ENCODE measurements at places on chromosomes 7 and 10.

DNA sequence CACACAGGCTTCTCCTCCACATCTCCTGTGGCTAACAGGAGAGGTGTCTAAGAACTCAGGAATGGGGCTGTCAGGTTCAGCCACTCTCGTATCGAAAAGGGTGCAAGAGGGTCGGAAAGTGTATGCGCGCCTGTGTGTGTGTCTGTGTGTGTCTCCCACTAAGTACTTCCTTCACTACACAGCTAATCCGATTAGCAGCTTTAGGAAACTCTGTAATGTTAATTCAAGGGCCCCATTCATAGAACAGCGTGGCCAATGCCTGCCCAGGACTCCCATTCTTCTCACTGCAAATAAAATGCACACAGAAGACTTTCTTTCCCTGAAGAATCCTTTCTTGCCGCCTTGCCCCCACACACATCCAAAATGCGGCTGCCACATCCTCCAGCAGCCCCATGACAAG lies 39.9 kb downstream of the TLL2 start:
- no peak for DNase-seq

DNA sequence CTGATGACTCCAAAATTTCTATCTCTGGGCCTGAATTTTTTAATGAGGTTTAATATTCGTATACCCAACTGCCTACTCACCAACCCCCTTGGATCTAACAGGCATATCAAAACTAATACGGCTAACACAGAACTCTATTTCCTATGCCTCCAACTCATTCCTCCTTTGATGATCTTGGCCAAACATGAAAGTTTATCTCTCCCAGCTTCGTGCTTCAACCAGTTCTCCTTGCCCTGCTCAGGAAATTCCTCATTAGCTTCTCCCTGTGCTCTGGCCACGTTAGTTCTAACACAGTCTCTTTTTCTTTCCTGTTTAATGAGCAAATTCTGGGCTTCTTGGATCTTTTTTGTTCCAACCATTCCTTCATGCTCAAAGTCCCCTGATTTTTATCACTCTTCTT lies 138.9 kb upstream of the PTN start:
- DNase-seq: no peak

DNA sequence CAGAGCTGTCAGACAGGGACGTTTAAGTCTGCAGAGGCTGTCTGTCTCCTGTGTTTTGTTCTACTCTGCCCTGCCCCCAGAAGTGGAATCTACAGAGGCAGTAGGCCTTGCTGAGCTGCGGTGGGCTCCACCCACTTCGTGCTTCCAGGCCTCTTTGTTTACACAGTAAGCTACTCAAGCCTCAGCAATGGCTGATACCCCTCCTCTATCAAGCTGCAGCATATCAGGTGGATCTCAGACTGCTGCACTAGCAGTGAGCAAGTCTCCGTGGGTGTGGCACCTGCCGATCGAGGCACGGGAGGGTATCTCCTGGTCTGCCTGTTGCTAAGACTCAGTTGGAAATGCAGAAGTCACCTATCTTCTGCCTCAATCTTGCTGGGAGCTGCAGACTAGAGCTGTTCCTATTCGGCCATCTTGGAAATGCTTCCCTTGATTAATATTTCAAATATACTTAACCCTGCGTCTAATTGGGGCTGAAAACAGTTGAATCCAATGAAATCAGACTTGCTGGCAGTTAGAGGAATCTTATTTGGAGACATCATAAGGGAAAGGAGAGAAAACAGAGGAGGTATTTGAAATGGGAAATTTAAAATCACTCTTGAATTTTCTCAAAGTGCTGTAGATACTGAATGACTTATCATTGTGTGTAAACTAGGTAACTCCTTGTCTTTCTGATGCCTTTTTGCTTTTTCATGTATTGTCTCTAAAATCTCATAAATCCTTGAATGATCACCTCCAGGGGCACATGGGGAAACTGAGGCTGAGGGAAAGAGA lies 13.8 kb upstream of the CYP3A5 start:
- no peak for DNase-seq

DNA sequence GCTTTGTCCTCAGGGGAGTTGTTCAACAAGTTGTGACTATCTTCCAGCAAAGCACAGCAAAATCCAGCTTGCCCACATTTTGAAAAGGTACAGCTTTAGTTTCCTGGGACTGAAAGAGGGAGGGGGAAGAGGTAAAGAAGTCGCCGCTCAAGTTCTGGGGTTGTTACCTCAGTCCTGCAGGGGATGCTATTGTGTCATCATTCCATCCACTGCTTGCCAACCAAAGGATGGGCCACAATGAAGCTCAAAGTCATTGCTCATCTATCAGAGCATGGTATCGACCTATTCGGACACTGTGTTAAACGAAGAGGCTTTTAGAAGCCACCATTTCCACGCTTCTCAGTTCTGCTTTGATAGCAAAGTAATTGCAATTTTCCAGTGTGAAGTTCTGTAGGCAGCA lies 34.3 kb downstream of the NPY start:
- DNase-seq: peak; percentile 7

- DNase-seq: no peak
These were observed 51.0 kb downstream of the AMZ1 start for GRCh38 chr7:2738766-2739549.

DNA sequence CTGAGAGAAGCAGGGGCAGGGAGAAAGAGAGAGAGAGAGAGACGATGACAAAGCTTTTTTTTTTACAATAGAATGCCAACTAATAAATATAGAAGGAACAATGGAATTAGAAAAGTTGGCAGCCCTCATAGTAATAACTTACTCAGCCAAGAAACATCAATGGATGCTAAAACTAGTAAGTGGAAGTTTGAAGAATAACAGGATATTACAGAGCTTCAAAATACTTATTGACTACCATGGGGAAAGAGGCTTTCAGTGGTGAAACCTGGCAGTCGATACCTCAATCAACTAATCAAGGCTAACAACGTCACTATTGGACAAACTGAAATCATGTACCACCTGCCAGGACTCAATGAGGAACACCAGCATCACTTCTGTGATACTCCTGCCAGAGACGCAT lies 100.5 kb upstream of the LRRC4 start:
- DNase-seq: peak; percentile 36

- no peak for DNase-seq
These were observed 498.2 kb downstream of the PLXDC2 start for GRCh38 chr10:20314431-20314830.

GRCh38 chr10:99285881-99286280 lies 43.3 kb upstream of the CNNM1 start:
- no peak for DNase-seq

GRCh38 chr7:6170571-6171531 lies 101.6 kb downstream of the CYTH3 start:
- DNase-seq: no peak

DNA sequence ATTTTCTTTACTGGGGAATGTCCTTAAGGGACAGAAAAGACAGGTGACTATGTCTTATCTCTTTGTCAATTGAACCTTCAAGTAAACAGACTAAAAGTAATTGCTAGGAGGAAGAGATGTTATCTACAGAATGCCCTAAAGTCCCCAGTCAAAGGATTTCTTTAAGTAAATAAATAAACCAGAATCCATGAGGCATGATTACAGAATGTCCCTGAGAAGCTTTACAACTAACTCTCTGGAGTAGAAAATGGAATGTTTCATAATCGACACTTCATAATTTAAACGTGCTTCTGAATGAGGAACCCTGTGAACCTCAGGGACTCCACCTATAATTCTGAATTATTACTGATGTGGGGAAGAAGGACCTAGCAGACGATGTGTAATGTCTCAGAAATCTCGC lies 187.9 kb upstream of the IMMP2L start:
- no peak for DNase-seq

DNA sequence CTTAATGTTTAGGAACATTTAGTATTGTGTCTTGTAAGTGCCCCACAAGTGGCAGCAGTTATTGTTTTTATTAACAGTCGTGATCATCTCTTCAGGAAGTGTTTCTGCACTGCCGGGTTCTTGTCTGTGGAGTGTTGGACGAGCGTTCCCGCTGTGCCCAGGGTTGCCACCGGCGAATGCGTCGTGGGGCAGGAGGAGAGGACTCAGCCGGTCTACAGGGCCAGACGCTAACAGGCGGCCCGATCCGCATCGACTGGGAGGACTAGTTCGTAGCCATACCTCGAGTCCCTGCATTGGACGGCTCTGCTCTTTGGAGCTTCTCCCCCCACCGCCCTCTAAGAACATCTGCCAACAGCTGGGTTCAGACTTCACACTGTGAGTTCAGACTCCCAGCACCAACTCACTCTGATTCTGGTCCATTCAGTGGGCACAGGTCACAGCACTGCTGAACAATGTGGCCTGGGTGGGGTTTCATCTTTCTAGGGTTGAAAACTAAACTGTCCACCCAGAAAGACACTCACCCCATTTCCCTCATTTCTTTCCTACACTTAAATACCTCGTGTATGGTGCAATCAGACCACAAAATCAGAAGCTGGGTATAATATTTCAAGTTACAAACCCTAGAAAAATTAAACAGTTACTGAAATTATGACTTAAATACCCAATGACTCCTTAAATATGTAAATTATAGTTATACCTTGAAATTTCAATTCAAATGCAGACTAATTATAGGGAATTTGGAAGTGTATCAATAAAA lies 22.2 kb downstream of the PLA2G12B start:
- no peak for DNase-seq

DNA sequence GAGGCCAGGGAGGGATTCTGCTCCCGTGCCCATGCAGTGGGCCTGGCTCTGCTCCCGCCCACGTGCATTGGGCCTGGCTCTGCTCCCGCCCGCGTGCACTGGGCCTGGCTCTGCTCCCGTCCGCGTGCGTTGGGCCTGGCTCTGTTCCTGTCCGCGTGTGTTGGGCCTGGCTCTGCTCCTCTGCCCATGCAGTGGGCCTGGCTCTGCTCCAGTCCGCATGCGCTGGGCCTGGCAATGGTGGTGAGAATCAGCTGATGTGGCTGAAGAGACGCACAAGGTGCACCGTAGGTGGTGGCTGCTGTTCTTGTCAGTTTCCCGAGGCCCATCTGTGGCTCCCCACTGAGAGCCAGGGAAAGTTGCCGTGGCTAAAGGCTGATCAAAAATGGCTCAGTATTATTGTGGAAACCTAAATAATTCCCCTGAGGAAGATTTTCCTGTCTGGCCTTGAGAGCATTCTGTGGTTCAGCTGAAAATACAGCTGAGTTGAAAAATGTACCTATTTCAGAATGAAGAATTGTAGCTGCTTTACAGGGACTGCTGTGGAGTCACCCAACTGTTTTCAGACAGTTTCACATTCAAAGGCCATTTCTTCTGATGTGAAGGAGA lies 572.4 kb downstream of the GLRX3 start:
- DNase-seq: no peak

DNA sequence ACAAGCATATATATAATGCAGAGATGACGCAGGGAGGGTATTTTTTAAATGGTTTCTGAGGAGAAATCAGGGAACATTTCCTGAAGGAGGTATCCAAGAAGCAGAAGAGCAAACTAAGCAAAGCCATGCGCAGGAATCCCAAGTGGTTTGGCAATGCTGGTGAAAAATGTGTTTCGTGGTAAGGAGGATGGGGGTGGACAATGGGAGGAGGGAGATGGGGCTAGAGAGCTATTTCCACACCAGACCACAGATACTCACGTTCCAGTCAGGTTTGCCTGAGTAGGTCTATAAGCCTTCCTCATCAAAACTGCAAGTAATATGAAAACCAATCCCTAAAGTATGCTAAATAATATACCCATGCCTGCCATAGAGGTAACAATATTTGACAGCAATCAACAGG lies 223.7 kb upstream of the MKLN1 start:
- DNase-seq: peak; percentile 86

DNA sequence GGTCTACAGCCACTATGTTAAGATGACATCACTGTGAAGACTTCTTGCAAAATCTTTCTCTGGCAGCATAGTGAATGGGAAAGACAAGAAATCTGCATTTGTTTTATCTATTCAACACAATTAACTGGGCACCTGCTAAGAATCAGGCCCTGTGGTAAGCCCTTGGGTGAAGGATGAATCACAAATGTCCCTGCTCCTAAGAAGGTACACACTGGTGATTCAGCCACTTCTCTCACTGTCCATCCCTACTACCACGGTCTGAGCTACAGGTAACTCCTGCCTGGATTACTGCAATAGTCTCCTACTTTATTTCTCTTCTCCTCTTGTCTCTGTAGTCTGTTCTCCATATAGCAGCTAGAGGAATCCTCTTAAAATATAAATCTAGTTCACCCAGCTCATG lies 116.1 kb downstream of the HIBADH start:
- DNase-seq: no peak

DNA sequence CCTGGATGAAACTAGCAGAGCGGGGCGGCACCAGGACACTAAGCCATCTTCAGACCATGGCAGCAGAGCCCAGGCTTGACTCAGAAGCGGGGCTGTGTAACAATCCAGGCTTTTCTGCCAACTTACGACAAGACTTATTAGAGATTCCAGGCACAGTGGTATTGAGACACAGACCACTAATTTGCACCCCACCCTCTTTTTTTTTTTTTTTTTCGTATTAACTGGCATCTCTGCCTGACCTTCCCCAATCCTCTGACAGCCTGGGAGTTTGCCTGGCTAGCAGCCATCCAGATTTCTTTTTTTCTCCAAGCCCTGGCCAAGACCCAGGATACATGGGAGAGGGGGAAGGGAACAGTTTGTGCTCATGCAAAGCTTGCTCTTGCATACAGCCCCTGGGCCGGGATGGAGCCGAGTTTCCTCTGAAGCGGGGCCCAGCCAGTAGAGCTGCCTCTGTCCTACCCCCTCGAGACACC lies 182.4 kb downstream of the PLXNA4 start:
- peak; percentile 68 for DNase-seq

DNA sequence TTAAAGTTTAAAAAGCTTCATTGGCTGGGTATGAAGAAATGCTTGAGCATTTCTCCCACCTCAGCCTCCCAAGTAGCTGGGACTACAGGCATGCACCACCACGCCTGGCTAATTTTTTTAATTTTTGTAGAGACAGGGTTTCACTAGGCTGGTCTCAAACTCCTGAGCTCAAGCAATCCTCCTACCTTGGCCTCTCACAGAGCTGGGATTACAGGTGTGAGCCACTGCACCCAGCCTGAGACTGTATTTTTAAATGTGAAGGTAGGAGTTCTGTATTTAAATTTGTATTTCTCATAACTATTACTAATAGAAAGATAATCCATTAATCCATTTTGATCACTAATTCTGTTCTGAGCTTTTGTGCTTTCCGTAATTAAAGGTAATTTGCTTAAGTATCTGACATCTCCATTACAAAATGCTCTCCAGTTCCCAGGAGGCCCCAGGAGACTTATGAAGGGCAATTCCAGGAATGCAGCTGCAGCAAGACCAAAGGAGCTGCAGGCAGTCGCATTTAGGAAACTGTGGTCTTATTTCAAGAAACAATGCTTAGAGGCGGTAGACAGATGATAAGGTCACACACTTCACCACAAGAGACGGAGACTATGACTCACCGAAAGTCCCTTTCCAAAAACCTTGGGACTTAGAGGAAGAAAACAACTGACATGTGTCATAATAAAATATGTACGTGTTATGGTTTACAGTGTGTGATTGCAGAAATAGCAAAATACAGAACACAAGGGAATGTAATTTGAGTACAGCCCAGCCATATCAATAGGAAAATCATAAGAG lies 23.3 kb downstream of the YAE1 start:
- peak; percentile 97 for DNase-seq

DNA sequence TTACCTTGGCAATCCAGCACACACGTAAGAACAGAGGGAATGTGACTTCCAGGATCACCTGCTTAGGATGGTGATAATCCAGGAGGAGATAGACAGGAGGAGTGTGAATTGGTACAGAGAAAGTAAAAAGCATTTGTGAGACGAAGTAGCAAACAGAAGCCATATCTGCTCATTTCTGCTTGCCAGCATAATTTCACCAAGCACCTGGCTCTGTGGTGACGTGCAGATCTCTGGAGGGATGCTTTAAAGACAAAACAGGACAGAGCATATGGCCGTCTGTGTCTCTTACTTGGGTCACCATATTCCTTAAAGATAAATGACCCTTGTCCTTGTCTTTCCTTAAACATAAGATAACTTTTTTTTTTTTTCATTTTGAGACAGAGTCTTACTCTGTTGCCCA lies 90.2 kb upstream of the ARHGAP21 start:
- no peak for DNase-seq
